ENCODE measurements at places on chromosomes 11 and 22.

GRCh38 chr11:2092464-2092910 is 46.7 kb downstream of the IGF2 start:
- no peak for DNase-seq

GRCh38 chr11:78684377-78684776 is 109.7 kb upstream of the NARS2 start:
- no peak for DNase-seq

GRCh38 chr11:61002598-61002997 is 31.1 kb downstream of the CD6 start:
- no peak for DNase-seq

DNA sequence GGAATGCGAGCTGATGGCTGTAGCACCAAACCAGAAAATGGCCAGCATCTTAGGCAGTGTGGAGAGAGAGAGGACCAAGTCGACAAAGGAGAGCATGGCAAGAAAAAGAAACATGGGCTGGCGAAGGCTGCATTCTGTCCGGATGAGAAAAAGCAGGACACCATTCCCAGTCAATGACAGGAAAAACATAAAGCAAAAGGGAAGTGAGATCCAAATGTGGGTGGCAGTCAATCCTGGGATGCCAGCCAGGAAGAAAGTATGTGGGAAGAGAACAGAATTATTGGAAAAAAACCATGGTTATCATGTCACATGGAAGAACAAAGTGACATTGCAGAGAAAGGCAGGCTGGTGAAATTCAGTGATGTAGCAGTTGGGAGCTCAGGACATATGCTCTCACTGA is 36.9 kb upstream of the OR56A1 start:
- no peak for DNase-seq

DNA sequence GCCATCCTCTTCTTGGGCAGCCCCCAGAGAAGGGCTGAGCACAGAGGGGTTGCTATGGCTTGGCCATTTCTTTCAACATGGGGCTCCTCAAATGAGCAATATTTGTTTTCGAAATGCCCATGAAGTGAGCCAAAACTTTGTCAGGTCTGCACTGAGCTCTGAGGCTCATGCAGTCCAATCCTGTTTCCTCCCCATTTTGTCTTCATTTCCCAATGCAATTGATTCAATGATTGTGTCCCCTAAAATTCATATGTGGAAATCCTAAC is 60.6 kb upstream of the CD44 start:
- no peak for DNase-seq

- no peak for DNase-seq
These were observed 31.3 kb downstream of the B3GAT1 start for GRCh38 chr11:134380785-134381184.

- no peak for DNase-seq
These were observed 512 bp downstream of the SH3BP1 start for GRCh38 chr22:37639771-37640590.

GRCh38 chr22:44003405-44004103 is 20.5 kb upstream of the PARVB start:
- DNase-seq: no peak

DNA sequence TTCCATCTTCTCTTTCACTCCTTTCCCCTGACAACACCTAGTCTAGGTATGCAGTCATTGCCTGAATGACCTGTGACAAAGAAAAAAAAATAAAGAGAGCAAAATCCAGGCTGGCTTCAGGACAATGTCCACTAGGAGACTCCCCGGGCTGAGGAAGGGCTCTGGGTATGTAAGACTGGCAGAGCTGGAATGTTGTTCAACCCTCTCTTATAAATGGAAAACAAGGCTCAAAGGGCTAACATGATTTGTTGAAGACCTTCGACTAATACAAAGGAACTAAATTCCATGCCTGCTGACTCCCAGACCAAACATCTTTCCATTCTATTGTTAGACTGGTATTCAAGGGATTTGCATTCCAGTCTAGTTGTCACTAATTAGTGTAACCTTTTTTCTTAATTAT is 122.2 kb downstream of the ARL14EP start:
- DNase-seq: no peak

DNA sequence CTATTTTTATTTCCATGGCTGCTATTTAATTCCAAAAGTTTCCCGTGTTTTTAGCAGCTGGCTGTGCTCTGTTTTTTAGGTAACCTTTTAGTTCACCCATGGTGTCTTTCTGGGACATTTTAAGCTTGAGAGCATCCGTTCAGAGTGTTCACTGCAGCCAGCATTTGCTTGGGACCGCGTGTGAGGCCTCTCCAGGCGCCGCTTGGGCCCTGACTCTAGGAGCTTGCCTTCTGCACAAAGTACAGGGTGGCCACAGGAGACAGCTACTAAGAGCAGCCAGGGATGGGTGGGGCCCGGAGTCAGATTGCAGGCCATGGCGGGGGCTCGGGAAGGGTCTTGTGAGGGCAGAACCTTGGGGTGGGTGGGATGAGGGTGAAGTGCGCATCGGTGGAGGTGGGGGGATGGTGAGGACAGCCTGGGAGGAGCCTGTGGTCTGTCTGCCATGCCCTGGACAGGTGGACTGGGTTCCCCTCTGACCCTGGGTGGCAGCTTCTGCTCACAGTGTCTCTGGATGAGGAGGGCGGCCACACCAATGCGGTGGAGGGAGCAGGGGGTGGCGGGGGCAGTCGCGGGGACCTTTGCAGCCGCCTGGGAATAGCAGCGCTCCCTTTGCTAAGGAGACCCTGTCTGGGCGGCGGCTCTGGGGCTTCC is 288.1 kb downstream of the TBC1D22A start:
- no peak for DNase-seq

DNA sequence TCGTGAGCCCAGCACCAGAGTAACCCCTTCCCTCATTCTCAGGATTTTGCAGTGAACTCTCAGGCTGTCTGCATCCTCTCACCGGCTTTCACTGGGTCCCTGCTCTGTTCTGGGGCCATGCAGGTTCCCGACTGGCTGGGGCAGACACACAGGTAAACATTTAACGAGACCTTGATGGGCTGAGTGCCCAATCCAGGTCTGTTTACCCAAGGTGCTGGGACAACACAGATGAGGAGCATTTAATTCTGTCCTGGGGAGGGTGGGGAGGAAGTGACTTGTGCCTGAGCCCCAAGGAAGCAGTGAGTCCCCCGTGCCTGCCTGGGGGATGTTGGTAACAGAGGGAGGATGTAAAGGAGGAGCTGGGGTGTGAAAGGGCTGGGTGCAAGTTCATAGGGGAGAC is 4.4 kb downstream of the BIK start:
- no peak for DNase-seq

DNA sequence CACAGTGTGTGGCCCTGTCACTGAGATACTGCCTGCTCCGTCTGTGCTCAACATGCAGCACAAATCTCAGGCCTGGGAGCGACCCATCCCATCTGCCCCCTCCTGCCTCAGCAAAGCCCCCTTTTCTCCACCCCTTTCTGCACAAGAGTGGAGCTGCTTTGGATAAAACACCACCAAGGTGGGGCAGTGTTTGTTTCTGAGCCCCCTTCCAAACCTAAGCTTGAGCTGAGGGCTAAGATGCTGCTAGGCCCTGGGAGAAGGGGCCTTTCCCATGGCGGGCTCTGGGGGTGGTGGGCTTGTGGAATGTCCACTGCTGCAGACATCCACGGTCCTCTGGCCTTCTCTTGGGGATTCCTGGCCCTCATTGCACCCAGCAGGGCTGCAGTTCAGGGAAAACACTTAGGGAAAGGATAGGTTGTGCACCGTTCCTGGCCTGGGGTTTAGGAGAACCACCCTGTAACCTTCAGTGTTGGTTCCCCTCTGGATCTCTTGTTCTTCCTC is 594.1 kb downstream of the TBC1D22A start:
- peak; percentile 33 for DNase-seq

DNA sequence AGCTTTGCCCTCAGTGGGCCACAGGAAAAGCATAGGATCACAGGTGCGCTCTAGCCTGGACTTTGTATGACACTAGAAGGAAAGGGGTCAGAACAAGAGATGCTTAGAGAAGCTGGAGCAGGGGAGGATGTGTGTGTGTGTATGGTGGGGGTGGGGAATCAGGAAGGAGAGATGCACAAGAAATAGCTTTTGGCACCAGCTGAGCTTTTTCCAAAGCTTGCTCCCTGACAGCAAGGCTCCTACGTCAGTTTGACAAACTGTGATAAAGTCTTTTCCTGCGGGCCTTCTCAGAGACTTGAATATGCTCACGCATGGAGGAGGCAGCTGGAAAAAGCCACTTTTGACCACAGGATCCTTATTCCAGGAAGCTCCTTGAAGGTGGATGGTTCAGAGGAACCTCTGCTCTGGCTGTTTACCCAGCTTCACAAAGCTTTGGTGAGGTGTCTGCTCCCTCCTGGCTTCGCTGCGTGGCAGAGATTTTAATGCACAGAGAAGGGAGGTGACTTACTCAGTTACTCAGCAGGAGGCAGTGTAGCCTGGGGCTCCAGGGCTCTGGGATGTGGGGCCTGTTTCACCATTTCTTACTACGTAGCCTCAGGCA is 3.9 kb downstream of the CDC42EP1 start:
- DNase-seq: no peak

DNA sequence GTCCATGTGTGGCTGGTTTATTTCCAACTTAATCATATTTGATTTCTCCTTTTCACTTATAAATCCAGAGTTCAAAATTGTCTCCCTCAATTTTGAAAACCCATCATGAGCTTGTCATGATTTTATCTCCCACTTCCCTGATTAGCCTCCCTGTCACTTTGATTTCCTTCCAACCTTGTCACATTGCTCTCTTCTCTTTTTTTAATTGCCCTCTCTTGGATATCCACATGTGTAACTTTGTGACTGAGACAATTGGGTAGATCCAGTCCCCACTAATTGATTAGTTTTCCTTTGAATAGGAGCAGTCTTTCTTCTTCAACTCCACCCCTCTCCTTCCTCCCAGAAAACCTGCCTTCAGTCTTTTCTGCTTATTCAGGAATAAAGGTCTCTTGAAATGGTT is 2.4 kb downstream of the TEF start:
- DNase-seq: no peak

DNA sequence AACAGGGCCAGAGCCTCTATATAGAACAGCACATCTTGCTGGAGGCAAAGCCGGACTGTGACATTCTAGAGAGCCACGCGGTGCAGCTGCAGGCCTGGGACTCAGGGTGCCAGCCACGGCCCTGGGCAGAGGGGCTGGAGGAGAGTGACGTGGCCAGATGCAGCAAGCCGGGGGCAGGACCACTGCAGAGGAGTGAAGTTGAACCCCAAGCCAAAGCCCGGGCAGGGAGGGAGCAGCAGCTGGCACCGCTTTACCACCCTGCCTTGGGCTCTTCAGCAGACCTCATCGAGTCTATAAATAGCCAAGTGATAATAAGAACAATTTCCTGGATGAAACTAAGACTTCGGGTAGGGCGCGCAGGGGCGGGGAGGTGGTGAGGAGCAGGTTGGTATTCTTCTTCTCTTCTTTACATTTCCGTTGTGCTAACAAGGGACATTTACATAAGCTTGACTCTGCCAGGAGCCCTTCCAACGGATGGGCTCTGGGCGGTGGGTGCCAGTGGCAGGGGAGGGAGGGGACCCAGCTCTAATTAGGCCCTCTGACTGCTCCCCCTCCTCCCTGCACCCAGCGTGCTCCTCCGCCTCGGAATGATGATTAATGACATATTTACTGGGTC is 110.2 kb downstream of the ST3GAL4 start:
- DNase-seq: no peak

DNA sequence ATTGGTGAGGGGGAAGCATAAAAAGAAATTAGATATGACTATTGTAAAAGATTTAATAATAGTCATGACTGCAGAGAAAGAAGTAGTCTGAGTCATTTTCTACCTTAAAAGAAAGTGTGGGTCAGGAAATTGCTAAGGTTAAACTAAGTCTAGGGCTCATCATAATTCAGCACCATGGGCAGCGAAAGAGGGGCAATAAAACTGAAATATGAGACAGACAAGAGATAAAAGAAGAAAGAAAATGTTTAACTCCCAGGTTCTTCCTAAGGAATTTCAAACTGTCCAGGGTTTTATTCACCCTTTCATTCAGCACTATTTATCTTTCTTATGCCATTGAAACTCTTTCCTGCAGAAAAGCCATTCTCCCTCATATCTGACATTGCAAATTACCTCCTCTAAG is 114.4 kb upstream of the API5 start:
- no peak for DNase-seq

GRCh38 chr11:102510439-102511135 is 20.0 kb downstream of the MMP7 start:
- DNase-seq: no peak

DNA sequence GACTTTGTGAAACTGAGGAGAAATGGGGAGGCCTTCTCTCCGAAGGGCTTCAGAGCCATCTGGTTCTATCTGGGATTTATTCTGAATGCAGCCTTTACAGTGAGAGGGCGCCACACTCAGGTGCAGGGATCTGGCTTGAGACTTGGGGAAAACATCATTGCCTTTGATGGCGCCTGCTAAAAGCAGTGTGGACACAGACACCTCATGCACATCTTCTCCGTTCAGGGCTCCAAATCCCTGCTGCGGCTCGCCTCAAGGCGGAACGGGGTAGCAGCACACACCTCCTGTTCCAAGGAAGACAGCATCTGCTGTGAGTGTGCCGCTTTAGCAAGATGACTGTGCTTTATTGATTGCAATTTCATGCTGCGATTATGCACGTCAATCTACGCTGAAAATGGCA is 37.1 kb upstream of the OLFML1 start:
- no peak for DNase-seq

DNA sequence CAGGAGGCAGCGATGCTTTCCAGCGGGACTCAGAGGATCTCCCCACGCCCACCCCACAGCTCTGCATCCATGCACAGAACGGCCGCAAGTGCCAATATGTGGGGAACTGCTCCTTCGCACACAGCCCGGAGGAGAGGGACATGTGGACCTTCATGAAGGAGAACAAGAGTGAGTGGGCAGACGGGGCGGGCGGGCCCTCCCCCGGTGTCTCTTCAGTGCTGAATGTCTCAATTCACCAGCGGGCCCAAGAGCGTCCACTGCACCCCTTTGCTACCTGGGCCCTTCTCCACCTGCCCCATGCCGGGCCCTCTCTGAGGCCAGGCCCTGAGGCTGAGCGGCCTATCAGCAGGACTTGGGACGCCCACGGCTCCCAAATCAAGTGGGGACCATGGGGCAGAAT is 25.8 kb upstream of the TEF start:
- no peak for DNase-seq

GRCh38 chr11:110098645-110099044 is 5.5 kb downstream of the ZC3H12C start:
- no peak for DNase-seq

DNA sequence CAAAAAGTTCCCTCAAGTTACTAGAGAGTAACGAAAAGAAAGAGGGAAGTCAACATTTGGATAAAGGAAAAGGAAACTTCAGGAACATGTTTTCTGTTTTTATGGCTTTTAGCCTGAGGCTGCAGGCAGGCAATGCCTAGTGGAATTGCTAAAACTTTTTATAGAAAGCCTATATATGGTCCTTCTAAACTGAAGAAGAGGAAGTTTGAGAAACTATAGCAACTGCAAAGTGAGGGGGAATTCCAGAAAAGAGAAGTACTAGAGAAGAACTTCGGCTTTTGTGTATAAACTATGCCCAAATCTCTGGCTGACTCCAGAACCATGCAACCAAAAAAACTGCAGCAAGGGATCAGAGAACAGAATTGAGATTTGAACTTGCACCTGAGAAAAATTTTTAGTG is 74.3 kb upstream of the ARHGAP42 start:
- DNase-seq: no peak

DNA sequence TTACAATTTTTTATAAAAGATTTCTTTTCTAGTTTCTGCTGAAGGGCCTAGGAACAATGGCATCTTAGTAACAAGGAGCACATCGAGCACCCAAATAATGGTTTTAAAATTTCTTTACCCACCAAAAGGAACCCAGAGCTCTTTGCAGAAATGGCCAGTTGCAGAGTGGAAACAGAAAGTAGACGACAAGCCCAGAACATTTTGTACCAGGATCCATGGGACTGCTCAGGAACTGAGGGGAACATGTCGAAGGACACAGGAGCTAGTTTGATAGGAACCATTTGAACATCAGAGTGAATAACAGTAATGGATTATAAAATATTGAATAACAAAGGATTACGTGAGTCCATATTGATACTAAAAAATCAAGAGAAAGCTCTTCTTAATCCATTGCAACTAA is 17.3 kb downstream of the PANX1 start:
- DNase-seq: no peak

Data from activated CD8-positive, alpha-beta memory T cell treated with anti-CD3 and anti-CD28 coated beads for 24 hours (primary cell).